ENCODE measurements at places on chromosomes 1 and 21. TPM values are rescaled to one million over a fixed set of nuclear protein-coding genes. Genes with fewer than 3 reads are reported as not detected.

Gene TDRD5
- total RNA-seq = not detected

Gene HTR1D
- total RNA-seq = not detected

Gene TACSTD2
- total RNA-seq = 1.5 TPM

Gene VANGL2
- not detected for total RNA-seq

- DNase-seq = peak; percentile 66
Measured at GRCh38 chr1:23673086-23673813, 18.4 kb upstream of the RPL11 start.

GRCh38 chr1:212225416-212225815 is 59.8 kb upstream of the PPP2R5A start:
- no peak for DNase-seq

GRCh38 chr1:53615101-53615500 is 123.9 kb downstream of the GLIS1 start:
- no peak for DNase-seq

- DNase-seq = no peak
Measured at GRCh38 chr1:192993426-192994085, 65.6 kb downstream of the UCHL5 start.

DNA sequence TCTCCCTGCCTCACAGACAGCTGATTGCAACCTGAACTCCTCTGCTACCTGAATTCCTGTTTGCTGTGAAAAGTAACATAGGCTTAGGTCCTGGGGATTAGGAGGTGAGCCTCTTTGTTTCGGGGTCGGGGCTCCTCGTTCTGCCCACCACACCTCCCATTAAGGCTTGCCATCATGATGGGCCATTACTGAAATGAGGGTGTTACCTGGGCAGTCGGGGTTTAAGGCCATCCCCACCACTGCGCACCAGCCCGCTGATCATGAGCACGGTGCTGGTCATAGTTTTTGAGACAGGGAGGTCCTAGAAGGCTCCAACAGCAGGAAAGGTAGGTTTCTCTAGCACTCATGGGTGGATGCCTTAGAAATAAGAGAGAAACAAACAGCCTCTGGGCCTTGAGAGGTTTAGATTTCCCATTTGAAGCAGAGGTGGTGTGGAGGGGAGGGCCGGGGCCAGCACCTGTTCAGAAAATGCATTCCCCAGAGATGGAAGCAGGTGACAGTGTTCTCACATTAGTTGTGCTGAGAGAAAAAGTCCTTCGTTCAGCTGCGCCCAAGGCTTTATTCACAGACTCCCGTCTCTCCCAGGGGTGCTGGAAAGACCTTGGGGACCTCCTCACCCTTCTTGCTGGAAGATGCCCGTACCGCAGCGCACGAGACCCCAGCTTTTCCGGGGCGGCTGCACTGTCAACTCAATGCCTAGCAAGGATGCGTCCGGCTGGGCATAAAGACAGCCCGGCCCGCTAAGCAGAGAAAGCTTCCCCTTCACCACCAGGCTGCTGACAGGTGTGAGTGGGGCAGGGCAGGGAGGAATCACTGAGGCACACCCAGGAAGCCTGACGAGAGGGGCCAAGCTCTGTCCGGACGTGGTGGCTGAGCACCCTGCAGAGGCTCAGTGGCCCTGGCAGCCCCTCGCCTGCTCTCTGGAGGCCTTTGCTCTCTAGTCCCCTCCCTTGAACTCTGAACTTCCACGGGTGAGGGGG is 125.5 kb downstream of the PGBD5 start:
- DNase-seq = no peak

DNA sequence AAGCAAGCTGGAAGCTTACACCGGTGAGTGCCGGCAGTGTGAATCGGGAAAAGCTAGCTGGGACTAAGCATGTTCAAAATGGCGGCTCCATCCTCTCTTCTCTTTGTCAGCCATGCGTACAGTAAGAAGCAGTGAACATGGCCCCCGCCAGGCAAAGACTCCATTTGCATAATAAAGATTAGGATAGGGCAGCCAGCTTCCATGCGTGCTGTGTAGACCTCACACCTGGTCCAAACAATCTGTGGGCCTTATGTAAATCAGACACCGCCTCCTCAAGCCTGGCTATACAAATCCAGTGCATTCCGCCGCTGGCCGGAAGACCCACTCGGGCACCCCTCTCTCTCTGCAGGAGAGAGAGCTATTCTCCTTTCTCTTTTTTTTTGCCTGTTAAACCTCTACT is 150.3 kb downstream of the TIAM1 start:
- DNase-seq = no peak

DNA sequence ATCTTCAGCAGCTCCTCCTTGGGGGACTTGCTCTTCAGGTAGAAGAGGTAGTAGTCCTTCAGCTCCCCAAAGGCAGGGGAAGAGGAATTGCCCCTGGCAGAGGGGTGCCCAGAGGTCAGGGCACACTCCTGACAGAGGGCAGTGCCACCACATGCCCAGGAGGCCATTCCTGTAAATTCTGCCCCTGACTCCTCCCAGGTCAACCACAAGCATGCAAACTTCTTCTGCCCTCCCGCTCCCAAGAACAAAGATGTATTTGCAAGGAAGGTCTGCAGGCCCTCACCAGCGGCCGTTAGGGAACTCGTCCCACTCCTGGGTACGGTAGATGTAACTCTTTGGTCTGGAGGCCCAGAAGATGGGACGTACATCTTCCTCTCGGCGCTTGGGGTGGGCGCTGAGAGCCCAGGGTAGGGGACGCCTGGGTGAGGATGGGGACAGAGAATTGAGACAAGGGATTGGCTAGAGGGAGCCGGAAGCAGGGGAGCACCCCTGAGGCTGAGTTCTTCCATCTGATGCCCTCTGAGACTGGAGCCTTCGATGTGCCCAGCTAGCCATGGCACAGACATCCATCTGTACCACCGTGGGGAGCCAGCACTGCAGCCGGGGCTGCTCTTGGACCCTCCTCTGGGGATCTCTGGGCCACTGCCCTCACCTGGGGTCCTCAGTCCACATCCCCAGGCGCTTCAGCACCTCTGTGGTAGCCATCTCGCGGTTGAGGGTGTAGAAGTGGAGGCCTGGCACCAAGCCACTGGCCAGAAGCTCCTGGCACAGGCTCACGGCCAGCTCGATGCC is 11.1 kb downstream of the MTHFR start:
- no peak for DNase-seq

GRCh38 chr1:153120945-153121344 is 7.6 kb upstream of the SPRR2F start:
- DNase-seq = no peak

DNA sequence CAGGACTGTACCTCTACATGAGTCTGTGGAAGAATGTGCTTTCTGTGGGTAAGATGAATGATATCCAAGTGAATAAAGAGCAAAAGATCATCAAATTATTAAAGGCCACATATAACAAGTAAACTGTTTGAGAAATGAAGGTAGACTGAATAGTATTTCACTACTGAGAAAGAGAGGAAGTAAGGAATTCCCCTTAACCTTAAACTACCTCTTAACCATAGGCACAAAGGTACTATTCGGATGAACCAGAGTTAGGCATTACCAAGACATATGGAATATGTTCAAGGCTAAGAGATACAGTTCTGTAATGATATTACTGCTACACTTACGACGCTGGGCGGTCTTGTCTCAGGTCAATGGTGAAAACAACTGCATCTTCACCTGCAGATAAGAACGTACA is 25.5 kb downstream of the DCAF8 start:
- no peak for DNase-seq

DNA sequence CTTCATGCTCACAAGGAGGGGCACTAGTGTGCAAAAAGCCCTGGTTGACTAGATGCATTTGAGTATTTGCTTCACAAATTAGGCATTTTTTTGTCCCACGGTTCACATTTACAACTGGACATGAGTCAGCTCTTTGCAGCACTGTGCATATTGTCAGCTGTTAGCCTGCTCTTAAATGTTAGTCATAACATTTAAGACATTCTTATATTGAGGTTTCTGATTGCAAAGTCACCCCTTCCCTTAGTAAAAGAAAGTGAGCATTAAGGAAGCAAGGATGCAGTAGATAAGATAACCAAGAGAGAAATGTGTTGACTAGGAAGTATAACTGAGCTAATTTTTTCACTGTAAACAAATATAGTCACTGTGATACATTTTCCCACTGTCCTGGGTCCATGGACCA is 132.6 kb upstream of the CTTNBP2NL start:
- peak; percentile 75 for DNase-seq

DNA sequence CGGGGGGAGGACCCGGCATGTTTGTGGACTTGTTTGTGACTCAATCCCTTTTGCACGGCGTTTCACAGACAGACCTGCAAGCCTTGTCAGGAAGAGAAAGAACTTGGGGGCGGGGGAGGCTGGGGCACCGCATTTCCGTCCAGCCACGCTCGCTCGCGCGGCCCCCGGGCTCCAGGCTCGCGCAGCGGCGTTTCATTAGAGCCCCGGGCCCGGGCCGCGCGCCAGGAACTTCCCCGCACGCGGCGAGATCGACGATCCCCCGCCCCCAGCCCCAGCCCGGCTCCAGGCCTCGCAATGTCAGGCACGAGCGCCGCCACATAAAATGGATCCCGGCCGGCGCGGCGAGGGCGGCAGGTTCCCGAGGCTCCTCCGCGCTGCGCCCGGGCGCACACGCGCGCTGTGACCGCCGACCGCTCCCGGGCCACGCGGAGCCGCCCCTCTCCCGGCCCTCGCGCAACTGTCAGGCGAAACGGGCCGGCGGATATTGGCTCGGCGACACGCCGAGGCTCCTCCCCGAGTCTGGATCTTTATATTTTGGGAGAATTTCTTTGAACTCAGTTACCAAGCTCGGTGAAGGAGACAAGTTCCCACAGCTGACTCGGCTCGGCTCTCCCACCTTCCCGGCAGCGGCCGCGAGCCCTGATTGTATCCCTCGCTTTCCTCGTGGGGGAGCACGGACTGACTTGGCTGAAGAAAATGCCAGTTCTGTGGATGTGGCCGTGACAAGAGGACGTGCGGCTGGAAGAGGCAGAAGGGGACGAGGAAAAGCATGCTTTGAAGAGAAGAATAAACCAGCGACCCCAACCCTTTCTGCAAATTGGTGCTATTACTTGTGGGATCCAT is at the start of gene KIF26B:
TSS of gene KIF26B (plus strand) at position 557 of the 843 bp plus-strand sequence. CDS start 440 bp downstream, outside the sequence.
- DNase-seq = peak; percentile 76

- DNase-seq = peak; percentile 47
Measured at GRCh38 chr1:225460737-225461532, 33.1 kb upstream of the LBR start.

- no peak for DNase-seq
Measured at GRCh38 chr1:1968767-1969504, 34.6 kb downstream of the CFAP74 start.

- DNase-seq = peak; percentile 50
Measured at GRCh38 chr21:34534522-34534921, 22.5 kb upstream of the KCNE1 start.

DNA sequence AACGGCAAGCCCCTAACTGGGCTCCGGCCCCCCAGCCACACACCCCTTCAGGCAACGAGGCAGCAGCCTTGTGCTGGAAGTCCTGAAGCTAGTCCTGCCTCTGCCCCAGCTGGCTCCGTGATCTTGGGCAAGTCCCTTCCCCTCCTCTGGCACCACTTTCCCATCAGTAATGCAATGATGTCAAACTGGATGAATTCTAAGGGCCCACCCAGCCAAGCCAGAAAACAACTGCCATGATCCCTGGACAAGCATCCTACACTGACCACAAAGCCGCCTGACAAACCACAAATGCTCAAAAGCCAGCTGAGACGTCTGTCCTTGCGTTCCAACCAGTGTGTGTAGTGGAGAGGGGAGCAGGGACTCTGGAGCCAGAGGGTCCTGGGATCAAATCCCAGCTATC is 26.8 kb downstream of the IFFO2 start:
- DNase-seq = peak; percentile 64

DNA sequence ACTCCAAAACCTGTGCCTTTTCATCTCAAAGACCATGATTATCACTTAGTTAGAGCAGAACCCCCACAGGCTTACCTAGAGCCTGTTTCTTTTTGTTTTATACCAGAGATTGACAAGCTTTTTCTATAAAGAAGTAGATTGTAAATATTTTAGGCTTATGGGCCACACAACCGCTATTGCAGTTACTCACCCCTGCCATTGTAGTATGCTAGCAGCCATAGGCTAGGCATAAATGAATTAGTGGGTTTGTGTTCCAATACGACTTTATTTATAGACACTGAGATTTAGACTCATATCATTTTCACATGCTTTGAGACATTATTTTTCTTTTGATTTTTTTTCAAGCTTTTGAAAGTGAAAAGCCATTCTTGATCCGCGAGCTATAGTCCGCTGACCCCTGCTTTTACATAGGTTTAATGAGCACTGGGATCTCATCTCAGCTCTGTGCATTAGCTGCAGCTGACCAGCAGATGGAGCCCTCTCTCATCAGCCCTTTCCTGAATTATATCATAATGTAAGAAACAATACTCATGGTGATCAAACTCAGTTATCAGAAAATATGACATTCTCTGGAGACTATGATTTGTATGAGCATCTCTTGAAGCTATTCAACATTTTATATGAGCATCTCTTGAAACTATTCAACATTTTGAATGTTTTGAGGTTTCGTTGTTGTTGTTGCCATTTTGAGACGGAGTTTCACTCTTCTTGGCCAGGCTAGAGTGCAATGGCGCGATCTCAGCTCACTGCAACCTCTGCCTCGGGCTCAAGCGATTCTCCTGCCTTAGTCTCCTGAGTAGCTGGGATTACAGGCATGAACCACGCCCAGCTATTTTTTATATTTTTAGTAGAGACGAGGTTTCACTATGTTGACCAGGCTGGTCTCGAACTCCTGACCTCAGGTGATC is 111.9 kb upstream of the L1TD1 start:
- peak; percentile 65 for DNase-seq

GRCh38 chr1:22874785-22875184 is 97.9 kb downstream of the LACTBL1 start:
- no peak for DNase-seq

DNA sequence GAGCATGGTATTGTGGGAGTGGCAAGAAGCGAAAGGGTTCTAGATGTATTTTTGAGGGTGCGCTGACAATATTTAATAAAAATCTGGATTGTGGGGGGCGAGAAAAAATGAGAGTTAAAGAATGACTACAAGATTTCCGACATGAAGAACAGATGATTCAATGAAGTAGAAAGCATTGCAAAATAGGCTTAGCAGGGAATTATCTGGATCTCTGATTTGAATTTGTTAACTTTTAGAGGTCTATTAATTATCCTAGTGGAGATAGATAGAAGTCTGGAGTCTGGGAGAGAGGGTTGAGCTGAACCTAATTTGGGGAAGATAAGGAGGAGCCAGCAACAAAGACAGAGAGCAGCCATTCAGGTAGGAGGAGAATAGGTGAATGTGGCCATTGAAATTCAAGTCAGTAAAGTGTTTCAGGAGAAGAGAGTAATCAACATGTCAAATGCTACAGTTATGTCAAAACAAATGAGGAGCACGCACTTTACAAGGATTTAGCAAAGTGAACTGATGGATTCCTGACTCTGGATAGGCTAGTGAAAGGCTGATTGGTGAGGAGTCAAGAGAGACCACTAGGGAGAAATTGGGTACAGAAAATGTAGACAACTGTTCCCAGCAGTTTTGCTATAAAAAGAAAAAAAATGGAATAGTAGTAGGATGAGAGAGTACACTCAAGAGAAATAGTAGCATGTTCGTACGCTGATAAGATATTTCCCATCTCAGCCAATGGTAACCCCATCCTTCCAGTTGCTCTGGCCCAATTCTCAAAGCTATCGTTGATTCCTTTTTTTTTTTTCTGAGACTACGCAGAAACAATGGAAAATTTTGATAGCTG is 393.2 kb upstream of the CXADR start:
- DNase-seq = no peak
